Pulmonary artery endothelial cell (primary cell): ENCODE measurements at places on chromosomes 2 and 18.

DNA sequence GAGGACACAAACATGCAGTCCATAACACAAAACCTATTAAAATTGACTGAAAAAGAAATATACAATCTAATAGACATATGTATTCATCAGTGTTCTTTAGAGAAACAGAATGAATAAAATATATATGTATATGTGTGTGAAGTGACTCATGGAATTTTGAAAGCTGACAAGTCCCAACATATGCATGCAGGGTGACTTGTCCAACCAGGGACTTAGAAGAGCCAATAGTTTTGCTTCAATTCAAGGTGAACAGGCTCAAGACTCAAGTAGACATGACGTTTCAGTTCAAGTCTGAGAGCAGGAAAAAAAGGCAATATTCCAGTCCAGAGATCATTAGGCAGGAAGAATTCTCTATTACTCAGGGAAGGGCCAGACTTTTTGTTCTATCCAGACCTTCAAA lies 271.2 kb upstream of the SETBP1 start:
- DNase-seq, result no peak

DNA sequence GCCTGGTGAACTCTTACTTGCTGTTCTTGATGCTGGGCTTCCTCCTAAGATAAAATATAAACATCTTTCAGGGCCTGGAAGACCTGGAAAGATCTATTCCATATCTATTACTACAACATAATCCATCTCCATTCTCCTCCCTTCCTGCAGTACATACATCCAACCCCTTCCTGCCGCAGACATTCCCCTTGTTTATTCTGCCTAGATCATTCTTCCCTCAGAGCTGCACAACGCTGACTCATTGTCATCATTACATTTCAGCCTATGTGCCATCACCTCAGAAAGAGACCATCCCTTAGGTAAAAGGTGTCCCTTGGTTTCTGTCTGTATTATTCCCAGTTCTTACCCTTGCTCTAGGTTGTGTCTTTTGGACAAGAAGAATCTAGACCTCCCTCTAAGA lies 2.5 kb upstream of the CDH7 start:
- no peak for DNase-seq

- no peak for DNase-seq
Measured at GRCh38 chr2:177728920-177729319, 336.3 kb downstream of the AGPS start.

DNA sequence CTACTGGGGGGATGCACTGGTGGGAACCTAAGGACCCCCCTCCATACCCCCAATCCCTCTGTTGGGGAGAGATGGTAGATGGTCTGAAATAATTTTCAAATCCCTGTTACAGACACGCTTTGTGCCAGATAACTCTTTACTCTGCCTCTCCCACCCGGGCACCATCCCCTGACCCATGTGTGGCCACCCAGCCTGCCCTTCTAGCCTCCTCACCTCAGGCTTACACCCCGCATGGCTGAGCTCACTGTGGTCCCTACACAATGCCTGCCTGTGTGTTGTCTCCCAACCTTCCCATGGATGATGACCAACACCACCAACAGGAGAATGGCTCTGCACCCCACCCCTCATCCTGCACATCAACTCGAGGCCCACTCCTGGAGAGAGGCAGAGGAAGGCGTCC lies 15.0 kb downstream of the SPEG start:
- no peak for DNase-seq

- DNase-seq, result no peak
Measured at GRCh38 chr2:200048421-200048820, 93.0 kb downstream of the MAIP1 start.

GRCh38 chr2:81658227-81658626 lies 1353.7 kb upstream of the LRRTM1 start:
- DNase-seq, result no peak

DNA sequence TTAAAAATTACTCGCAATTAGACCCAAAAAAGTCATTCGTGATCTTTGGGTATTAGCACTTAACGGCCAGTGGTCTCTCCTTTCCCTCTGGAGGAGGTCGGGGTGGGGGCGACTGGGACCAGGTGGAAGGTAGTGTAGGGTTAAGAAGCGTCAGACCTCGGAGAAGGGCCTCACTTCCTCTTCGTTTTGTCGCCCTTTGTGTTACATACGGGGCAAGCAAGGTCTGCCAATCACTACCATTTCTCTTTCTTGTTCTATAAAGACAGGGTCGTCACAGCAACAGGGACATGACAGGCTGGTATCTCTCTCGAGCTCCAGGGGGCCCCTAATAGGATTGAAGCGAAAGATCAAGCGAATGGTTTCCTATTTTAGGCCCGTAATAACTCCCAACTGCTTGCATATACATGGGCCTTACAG lies 136.6 kb downstream of the INSIG2 start:
- no peak for DNase-seq
